ENCODE measurements at places on chromosomes 13 and 19.

DNA sequence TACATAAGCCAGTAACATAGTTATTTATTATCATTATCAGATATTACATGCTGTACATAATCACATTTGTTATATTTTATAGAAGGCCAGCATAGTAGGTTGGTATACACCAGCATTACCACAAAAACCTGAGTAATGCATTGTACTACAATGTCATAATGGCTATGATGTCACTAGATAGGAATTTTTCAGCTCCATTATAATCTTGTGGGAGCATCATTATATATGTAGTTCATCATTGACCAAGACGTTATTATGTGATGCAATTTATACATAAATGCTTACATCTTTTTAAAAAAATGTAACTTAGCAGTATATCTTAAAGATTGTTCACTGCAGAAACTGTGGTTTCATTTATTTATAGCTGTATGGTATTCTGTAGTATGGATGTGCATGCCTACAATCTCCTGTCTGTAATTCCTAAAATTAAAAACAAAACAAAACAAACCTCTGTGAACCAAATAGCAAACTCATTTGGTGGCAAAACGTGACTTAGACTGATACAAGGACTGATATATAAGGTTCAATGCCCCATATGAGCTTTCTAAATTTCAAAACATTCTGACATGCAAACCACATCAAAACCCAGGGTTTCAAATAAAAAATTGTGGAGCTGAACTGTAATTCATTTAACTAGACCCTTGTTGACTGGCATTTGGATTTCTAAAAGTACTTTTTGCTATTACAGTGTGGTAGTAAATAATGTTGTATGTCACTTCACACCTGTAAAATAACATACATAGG is 250.9 kb downstream of the DLEU7 start:
- DNase-seq = no peak

GRCh38 chr19:35031072-35031881 is 1.0 kb downstream of the SCN1B start:
- no peak for DNase-seq

GRCh38 chr13:112575675-112576074 is 12.3 kb downstream of the TUBGCP3 start:
- no peak for DNase-seq

DNA sequence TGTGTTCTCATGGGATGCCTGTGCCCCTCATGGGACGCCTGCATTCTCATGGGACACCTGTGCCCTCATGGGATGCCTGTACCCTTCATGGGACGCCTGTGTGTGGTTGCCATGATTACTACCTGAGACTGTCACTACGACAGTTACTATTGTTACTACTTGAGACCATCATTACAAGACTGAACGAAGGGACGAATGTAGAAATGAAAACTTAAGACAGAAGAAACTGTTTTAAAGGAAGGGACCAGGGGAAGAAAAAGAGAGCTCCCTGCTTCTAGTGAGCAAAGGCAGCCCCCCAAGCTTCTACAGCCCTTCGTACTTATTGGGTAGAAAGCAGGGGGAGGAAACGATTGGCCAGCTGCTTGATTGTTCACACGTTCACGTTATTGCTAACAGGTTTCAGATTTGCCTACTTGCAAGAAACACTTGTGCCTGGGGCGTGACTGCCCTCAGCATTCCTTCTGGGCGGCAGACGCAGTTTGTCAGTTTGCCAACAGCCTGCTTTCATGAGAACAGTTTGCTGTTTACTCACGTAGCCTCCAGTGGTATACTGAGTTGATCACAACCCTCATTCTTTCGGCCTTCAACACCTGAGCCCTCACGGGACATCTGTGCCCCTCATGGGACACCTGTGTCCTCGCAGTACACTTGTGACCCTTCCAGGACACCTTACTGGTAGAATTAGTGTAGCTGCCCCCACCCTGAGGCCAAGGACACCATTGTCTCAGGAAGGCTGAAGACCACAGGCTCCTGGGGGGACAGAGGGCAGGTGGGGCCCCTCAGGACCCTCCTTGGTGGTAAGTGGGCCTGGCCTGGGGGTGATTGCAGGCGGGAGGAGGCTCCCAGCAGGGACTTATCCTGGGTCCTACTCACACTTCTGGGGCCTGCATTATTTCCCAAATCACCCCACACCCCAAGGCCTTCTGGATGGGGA is 2.5 kb upstream of the S1PR4 start:
- DNase-seq = no peak

DNA sequence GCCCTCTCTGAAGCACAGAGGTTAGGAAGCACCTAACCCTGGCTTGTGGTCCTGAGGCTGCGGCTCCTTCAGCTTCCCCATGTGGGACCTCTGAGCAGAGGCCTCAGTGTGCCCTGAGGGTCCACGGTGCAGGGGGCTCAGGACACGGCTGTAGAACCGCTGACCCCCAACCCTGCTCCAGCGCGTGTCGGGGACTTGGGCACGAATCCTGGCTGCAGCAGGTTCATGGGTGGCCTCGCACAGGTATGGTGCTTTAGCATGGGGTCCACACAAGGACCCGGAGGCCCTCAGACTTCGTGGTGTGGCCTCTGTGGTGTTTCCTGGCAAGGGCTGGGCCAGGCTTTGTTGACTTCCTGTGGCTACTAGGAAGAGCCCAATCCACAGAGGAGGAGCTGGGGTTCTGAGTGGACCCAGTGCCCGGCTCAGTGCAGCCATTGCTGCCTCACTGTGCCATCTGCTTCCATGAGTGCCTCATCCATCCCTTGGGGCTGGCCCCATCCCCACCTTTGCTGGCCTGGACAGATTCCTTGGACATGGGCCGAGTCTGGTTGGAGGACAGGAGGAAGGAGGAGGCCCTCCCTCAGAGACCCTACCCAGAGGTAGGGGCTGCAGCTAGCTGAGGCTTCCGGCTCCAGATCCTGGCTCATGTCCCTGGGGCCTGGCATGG is 24.5 kb downstream of the ZBTB7A start:
- no peak for DNase-seq

DNA sequence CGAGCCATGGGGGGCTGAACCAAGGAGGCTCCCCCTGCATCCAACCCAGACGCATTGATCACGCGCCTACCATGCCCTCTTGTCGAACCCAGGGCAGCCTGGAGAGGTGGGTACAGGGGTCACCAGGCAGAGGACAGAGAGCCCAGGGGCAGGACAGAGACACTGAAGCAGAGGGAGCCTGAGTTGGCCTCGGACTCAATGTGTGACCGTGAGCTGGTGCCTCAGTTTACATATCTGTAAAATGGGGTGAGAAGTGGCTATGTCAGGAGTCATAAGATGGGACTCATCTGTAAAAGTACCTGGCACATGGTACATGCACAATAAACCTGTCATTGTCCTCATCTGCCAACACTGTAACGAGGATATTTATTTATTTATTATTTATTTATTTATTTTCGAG is 24.1 kb upstream of the NFIC start:
- DNase-seq = no peak

- DNase-seq = no peak
Measured at GRCh38 chr13:39432196-39432595, 170.8 kb downstream of the LHFPL6 start.

DNA sequence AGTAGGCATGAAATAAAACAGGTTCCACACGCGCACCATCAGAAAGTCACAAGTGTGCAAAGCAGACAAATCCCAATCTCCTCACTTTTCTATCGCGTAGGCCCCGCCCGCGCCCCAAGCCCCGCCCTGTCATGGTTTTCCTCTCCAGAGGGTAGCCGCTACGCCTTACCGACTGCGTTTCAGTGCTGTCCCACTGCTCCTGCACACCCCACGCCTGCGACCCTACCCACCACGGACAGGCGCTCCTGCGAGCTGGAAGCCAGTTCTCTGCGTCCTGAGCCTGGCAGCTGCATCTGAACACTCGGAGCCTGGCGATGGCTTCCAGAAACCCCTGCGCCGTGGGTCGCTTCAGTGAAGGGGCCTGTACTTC is 379 bp upstream of the ZNF470 start:
- DNase-seq = no peak

GRCh38 chr19:28881616-28882015 is 331.3 kb downstream of the UQCRFS1 start:
- no peak for DNase-seq
